GOT3 (cell line): ENCODE measurements at places on chromosomes 11 and 22.

- DNase-seq = no peak
Measured at GRCh38 chr11:100445231-100445735, 241.8 kb upstream of the ARHGAP42 start.

DNA sequence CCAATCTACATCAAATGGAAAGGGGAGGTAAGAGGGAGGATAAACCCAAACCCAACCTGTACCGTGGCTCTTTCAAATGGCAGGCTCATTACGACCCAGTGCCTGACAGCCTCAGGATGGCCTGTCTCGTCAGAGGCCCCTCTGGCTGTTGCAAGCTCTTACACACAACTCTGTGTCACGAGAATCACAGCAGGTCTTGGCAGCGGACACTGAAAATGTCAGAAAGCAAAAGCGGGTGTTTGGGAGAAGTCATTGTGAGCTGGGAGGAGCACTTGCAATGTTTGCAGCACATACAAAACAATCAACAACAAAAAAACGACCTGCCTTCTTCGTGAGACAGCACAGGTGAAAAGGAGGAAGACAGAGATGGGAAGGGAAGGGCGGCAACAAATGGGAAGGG, 248.1 kb downstream of the OPCML start:
- DNase-seq = no peak

DNA sequence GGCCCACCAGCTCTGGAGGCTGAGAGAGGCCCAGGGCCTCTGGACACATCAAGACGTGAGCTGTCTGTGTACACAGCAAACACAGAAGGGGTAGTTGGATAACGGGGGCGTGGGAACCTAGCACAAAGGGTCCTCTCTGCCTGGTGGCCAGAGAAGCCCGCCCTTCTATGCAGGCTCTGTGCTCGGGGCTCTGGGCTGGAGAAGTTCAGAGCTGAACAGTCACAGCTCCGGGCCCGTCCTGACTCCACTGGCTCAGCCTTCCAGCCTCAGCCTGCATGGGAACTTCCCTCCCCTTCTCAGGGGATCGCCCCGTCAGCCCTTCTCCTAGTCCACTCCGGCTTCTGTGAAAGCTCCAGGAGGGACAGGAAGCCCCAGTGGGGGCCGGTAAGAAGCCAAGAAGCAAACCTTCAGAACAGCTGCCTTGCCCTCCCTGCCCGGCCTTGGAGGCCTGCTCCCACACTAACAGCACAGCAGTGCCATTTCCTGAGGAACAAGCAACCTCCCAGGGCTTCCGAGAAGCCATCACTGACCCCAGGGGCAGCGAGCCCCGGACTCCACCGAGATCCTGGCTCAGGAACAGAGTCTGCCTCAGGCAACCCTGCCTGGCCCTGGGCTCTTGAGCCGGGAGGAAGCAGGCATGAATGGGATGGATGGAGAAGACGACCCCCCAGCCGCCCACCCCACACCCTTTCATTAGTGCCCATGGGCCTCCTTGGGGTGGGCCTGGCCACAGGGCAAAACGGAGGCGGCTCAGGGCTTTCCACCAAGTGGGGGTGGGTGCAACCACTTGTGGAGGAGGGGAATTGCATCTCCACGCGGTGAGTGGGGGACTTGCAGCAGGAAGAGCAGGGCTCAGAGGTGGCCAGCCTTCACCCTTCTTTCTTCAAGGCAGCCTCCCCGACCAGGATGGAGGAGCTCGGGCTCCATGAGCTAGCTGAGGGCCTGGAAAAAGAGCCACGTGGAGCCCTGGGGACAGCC, 119.8 kb downstream of the ST3GAL4 start:
- no peak for DNase-seq

DNA sequence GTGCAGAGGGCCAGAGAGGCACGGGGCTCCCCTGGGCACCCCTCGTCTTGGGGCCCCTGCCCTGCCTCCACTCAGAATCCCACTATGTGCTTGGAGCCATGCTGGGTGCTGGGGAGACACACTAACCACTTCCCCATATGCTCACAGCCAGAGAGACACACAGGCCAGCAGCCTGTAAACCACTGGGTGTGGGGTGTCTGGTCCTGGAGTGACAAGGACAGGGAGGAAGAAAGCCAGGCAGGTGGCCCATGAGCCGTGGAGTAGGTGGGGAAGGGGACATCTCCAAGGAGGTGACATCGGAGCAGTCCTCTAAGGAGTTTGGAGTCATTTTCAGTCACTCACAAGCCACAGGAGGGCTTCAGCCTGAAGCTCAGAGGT, 58.9 kb downstream of the CDKN1C start:
- DNase-seq = no peak

- no peak for DNase-seq
Measured at GRCh38 chr22:23225724-23226496, 45.6 kb downstream of the BCR start.

DNA sequence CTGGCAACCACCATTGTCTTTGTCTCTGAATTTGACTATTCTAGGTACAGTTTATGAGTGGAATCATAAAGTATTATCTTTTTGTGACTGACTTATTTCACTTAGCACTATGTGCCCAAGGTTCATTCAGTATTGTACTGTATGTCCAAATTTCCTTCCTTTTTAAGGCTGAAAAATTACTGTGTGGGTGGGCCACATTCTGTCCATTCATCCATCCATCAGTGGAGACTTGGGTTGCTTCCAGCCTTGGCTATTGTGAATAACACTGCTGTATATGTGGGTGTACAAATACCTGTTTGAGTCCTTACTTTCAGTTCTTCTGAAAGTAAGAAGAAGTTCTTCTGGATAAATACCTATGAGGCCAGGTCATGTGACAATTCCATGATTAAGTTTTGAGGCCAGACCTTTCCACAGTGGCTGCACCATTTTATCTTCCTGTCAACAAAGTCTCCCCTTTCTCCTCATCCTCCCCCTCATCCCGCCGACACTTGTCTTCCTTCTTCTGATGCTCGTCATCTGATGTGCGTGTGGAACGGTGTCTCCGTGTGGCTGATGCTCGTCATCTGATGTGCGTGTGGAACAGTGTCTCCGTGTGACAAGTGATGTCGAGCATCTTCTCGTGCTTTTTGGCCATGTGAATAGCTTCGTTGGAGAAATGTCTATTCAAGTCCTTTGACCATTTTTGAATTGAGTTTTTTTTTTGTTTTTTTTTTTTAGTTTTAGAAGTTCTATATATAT, 49.5 kb downstream of the SBF1 start:
- DNase-seq = no peak

- no peak for DNase-seq
Measured at GRCh38 chr22:33337524-33337923, 279.3 kb upstream of the SYN3 start.

DNA sequence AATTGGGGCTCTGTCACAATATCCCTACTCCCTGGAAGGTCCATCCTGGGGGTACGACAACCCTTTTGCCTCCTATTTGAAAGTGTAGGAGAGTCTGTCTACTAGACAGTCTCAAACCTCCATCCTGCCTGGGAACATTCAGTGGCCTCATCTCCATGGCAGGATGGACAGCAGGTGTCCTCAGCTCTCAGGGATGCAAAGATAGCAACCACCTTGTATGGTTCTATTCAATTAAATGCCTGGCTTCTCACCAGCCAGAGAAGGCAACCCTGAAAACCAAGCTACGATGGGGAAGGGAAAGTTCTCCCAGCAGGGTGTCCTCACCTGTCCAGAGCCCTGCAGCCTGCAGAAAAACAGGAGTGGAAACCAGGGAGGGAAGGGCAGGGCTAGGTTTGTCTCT, 164.9 kb downstream of the MIAT start:
- DNase-seq = no peak
